ENCODE measurements at places on chromosomes 5 and 9.

GRCh38 chr5:165881259-165881658, 2375.8 kb downstream of the MAT2B start:
- no peak for DNase-seq

DNA sequence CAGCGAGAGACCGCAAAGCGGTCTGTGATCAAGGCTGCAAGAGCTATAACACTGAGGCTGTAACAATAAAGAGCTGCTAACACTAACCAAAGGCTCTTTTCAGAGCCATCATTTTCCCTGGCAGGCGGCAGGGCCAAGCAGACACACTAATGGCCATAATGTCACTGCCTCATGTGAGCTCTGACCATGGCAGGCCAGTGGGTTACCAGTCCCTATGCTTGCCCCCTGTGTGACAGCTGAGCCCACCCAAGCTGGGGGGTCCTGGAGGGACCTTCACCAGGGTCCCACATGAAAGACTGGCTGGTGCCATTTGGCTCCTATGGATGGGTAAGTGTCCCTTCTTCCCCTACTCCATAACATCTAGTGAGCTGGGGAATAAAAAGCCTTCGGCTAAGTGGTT, 29.6 kb upstream of the TESK1 start:
- no peak for DNase-seq

- DNase-seq: no peak
Measured at GRCh38 chr5:15612915-15613635, 113.1 kb downstream of the FBXL7 start.

- DNase-seq: no peak
Measured at GRCh38 chr9:91071184-91071990, 269.8 kb downstream of the SYK start.

GRCh38 chr5:113118298-113118697, 141.7 kb downstream of the DCP2 start:
- DNase-seq: no peak

GRCh38 chr9:129995409-129996160, 47.4 kb downstream of the FNBP1 start:
- no peak for DNase-seq

GRCh38 chr5:171595801-171596231, 176.4 kb downstream of the FGF18 start:
- no peak for DNase-seq

DNA sequence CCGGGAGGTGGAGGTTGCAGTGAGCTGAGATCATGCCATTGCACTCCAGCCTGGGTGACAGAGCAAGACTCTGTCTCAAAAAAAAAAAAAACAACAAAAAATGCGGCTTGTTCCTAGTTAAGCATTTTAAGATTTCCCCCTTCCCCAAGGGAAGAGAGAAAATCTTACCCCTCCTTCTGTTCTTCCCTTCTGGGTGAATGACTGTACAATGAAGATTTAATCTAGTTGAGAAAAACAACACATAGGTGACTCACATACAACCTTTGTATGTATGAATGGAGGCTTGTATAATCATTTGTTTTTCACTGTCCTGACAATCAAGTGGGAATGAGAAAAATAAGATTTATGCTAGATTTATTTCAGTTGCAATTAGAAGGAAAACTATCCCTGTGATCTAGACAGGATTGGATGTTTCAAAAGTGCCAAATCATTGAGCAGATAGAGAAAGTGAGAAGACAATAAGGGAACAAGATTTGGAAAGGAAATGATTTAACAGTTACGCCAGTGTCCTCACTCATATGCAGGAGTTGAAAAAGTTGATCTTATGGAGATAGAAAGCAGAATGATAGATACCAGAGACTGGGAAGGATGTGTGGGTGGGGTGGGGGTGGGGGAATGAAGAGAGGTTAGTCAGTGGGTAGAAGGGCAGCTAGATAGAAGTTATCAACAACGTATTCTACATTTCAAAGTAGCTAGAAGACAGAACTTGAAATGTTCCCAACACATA, 16.7 kb downstream of the GDA start:
- no peak for DNase-seq

DNA sequence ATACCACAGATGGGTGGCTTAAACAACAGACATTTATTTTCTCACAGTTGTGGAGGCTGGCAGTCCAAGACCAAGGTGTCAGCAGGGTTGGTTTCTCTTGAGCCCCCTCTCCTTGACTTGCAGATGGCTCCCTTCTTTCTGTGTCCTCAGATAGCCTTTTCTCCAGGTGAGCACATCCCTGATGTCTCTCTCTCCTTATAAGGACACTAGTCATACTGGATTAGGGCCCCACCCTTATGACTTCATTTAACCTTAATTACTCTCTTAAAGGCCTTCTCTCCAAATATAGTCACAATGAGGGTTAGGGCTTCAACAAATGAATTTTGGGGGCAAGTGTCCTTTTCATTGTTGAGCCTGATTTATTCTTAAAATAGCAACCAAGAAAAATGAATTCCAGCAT, 14.7 kb downstream of the PTGER4 start:
- no peak for DNase-seq

DNA sequence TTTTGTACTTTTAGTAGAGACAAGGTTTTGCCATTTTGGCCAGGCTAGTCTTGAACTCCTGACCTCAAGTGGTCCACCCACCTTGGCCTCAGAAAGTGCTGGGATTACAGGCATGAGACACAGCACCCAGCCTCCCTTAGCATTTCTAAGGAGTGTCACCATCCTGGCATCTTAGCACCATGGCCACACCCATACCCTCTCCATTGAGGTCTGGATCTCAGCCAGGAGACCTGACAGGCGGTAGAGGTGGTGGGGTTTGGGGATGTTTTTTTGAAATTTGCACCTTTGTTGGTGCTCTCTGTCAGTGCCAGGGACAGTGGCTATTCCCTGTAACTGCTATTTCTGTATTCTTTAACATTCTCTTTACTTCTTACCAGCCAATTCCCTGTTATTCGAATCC, 72.5 kb downstream of the TRIM36 start:
- DNase-seq: no peak

- DNase-seq: no peak
Measured at GRCh38 chr9:78599926-78600325, 303.0 kb downstream of the PSAT1 start.

DNA sequence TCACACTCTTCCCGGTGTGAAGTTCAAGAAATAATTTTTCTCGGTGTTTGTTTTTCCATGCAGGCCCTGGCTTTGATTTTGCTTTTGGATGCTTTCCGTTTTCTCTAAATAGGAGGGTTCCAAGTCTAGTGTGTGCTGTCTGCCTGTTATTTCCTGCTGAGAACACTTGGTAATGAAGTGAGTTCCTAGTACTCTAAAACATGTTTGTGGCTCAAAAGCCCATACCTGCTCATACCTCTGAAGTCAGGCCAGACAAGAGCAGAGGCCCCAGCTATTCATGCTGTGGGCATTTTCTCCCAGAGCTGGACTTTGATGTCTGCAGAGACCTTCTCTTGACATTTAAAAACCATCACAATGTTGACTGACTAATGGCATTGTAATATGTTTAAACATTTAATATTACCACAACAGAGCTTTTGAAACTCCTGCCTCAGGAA, 211.2 kb downstream of the GOLPH3 start:
- no peak for DNase-seq

GRCh38 chr5:168786147-168786546, 207.0 kb upstream of the PANK3 start:
- no peak for DNase-seq

- no peak for DNase-seq
Measured at GRCh38 chr5:177334155-177334551, 17.3 kb downstream of the LMAN2 start.

DNA sequence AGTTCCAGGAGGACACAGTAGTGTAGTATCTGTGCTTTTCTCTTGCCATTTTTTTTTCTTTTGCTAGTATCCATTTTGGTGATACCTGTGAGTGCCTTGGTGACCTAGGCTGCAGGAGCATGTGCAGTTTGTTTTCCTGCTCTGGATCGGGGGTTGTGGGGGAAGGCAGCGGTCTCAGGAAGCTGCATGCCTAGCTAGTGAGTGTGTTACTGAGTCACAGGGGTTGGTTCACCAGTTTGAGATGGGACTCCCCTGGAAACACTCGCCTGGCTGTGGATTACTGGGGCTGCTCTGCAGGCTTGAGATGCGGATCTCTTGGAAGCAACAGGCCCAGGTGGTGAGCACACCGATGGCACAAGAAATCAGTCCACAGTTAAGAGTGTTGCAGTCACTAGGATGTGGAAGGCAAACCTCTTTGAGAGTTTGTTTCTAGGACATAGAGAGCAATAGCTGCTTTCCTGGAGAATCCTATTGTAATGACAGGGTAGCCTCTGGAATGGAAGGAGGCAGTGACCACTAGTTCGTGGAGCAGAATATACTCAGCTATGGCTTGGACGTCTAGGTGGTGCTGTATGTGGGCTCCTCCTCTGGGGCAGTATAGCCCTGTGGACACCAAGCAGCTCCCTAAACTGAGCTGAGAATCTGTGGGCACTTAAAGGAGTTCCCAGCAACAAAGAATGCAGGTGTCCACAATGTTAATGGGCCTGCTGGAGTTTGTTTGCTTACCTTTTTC, 20.0 kb upstream of the SPATA31E1 start:
- DNase-seq: no peak

DNA sequence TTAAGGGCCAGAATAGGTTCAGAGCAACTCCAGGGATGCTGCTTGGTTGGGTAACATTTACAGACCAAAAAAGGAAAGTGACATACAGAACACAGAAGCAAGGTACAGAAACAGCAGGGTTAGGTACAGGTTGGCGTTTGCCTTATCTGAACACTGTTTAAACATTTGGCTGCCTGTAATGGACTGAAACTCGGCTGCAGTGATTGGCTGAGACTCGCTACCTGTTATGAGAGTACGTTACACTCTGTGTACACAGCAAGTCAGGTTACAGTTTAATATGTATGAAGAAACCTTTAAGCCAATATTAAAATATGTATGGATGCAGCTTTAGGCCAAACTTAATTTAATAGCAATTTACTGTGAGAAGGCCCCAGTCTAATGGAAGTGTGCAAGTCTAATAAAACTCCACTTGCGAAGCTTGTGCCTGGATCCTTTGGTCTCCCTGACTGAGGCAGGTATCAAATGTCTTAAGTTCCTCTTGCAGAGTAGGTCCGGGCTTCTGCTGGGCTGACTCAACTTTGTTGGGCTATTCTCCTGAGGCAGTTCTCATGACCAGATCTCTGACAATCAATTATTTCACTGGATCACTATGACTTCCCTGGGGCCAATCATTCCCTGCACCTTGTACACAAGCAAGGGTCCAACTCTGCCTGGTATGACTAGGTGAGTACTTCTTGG, 204.9 kb downstream of the ZNF462 start:
- DNase-seq: no peak

- DNase-seq: no peak
Measured at GRCh38 chr5:103021314-103021713, 98.6 kb downstream of the GIN1 start.

- no peak for DNase-seq
Measured at GRCh38 chr5:75536147-75536546, 24.5 kb downstream of the POLK start.

- no peak for DNase-seq
Measured at GRCh38 chr5:167358868-167359492, 932.5 kb upstream of the WWC1 start.

DNA sequence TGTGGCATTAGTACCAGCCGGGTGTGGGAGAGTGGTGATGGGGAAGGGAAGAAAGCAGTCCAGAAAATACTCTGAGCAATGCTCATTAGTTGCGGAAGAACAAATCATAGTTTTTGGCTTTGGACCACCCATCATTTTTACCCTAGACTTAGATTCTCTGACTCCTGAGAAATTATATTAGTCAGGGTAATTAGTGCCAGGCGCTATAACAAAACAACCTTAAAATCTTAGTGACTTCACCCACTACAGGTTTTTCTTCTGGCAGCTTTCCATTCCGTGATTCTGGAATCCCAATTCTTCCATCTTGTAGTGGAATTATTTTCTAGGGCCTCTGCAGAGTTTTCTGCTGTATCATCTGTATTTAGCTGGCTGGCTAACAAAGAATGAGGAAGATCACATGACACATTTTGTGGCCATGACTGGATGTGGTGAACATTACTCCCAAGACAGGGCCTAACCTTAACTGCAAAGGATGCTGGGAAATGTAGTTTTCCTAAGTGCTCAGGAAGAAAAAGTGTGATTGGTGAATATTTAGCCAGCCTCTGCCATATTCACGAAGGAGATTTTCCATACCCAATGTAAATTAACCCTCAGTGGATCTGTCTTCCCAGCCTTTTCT, 373.0 kb upstream of the MEF2C start:
- DNase-seq: no peak

DNA sequence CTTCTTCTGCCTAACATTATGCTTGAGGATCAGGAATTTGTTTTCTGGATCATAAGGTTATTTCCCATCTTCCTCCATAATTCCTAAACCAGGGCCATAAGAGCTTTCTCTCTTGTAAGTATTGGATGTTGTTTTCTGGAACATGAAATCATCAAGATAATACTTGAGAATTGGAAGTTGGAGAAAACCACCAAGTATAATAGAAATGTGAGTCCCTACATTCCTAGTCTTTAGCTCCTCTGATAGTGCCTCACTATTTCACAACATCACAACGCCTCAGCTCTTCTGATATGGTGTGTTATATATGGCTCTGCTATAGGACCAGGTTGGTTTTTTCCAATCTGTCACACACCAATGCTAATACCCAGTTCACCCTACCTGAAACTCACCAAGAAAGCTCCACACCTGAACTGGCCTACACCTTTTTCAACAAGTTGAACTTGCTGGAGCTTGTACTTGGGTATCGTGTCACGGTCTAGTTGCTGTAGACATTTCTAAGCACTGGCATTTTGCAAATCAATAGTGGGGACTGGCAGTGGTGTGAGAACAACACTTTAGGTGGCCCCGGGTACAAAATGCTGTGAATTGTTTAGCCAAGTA, 141.1 kb downstream of the ACTBL2 start:
- no peak for DNase-seq

DNA sequence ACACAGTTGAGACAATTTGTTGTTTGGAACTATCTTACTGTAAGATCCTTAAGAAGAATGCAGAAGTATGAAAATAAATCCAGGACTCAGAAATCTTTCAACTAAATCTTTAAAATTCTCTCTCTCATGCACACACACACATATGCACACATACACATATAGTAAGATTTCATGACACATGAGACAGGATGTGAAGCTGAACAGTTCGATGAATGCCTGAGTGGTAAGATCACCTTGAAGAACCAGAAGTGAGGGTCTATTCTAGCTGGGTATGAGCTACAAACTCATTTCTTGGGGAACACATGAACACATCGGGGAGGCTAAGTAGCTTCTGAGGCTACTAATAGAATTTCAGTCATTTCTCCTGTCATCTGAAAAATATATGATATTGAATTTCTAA, 153.6 kb downstream of the TMC1 start:
- DNase-seq: no peak

Measured in stimulated activated CD8-positive, alpha-beta memory T cell treated with anti-CD3 and anti-CD28 coated beads, Interleukin-4, amount 100 ng/mL, for 1 hour (primary cell).